Frontal cortex (tissue), 4 donors: ENCODE measurements at places on chromosomes 12 and 14. TPM values are rescaled to one million over a fixed set of nuclear protein-coding genes. Genes with fewer than 3 reads are reported as not detected.
A peak's percentile ranks its signal among the peaks of the same experiment; 100 is the strongest.

- no peak for DNase-seq
Measured at GRCh38 chr14:96581902-96582301, 79.7 kb downstream of the PAPOLA start.

DNA sequence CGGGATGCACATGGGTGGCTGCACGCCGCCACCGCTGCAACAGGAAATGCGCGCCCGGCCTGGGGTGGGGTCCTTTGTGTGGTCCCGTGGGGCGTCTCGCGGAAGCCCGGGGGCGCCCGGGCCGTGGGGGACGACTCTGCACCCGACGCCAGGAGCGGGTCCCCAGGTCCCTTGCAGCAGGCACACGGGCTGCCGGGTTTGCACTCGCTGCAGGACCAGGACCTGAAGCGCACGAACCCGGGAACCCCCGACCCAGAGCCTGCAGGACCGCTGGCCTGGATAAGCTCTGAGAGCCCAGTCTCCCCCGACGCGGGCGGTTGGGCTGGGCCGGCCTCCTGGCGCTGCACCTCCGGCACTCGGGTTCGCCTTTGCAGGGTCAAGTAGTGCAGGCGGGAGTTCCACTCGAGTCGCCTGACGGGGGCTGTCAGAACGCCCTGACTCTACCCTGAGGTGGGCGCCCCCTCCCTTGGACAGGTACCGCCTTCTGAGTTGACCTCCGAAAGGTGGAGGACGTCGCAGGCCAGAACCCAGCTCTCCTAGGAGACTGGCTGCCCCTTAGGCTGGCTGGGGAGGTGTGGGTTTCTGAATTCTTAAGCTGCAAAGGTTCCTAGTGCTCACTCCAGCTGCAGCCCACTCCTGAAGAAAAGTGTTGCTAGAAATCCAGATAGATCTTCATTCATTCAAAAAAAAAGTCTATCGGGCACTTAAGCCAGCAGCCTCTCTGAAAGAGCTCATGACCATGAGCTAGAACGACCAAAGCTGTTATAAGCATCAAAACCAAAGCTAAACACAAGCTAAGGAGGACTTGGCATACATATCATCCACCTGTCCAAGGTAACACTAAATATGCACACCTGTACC is 68.0 kb downstream of the RNF34 start:
- DNase-seq = no peak

DNA sequence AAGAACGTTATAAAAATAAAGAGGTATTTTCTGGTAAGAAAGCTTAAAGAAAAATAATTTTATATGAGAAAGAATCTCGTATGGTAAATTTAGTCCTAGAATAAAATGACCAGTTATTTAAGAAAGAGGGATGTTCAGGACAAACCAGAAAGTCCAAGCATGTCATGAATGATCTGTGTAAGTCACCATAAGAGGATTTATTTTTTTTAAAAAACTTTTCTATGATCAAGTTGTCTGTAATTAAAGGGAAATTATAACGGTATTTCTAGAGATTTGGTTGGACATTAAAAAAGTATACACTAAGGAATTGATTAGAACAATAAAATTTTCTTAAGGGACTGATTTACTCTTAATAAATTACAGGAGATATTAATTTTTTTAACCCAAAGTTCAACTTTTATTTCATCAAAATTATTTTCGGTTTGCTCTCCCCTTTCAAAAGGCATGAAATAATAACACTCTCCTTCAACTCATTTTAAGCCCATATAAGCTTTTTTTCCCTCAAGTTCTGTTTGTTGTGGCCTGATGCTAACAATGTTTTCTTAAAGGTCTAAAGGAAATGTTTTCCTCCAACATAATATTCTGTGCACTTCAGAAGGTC is 49.9 kb upstream of the CPSF6 start:
- DNase-seq = no peak

DNA sequence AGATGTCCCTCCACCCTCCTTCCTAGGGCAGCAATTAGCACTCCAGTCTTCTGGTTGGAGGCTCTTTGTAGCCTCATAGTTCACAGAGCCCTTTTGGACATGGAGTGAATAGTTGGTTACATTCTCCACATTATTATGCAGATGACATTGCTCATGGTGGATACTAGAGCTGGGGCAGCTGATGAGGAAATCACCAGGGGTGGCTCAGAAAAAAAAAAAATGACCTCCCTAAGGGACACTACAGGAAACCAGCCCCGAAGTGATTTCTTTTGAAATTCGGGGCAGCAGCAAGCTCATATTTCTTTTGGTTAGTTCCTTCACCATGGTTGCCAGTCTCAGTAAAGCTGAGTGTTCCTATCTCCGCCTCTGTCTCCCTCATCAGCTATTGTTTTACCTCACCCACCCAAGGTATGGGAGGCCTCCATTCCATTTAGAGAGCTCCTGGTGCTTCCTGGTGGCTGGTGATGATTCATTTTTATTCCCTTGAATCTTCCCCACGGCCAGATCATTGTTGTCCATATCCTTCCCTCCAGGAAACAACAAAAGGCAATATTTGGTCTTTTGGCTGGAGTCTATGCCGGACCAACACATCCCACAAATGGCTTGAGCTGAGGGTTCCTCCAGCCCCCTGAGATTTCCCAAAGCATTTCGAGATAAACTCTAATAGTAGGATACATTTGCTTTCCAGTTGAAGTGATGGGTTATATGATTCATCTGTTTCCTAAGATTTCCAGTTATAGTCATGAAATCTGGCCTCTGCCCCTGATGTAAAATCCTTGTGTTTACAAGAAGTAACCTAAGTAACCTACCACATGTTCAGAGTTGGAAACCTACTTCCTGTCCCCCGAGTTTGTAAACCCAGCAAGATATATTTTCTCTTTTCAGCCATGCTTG is 56.2 kb upstream of the NID2 start:
- DNase-seq = no peak

- DNase-seq = no peak
Measured at GRCh38 chr14:104507443-104507842, 72.1 kb upstream of the C14orf180 start.

- DNase-seq = peak; percentile 5
Measured at GRCh38 chr12:70052931-70053497, 190.2 kb upstream of the CNOT2 start.

- DNase-seq = no peak
Measured at GRCh38 chr12:109147954-109148353, 31.6 kb downstream of the ACACB start.

DNA sequence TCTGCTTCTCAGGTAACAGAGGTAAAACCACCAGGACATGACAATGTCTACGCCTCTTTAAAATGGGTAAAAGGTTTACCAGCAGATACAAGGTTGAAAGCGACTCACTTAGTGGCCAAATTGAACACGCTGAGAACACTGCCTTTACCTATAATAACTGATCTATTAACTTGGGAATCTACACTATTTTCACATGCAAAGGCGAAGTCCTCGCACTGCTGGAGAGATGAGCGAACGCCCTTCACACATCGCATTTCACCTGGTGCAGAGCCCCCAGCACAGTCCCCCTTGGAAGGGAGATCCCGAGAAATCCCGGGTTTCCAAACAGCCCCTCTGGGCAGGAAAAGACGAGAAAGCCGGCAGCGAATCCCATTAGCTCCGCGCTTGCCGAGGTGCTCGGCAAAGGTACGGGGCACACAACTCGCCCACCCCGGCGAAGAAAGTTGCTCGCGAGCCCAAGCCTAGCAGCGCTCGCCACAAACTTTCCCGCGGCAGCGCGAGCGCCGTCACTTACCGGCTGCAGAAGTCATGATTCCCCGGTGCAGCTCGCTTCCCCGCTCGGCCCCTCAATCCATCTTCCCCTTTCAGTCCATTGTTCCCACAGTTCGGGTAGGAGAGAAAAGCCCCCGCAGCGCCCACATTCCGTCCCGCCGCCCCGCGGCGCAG is 423 bp downstream of the FGD6 start:
- no peak for DNase-seq

GRCh38 chr12:2083008-2083407 is 30.2 kb downstream of the CACNA1C start:
- DNase-seq = no peak

- DNase-seq = no peak
Measured at GRCh38 chr12:45490232-45490881, 239.1 kb upstream of the ARID2 start.

GRCh38 chr12:58166643-58167042 is 225.3 kb downstream of the ATP23 start:
- no peak for DNase-seq

DNA sequence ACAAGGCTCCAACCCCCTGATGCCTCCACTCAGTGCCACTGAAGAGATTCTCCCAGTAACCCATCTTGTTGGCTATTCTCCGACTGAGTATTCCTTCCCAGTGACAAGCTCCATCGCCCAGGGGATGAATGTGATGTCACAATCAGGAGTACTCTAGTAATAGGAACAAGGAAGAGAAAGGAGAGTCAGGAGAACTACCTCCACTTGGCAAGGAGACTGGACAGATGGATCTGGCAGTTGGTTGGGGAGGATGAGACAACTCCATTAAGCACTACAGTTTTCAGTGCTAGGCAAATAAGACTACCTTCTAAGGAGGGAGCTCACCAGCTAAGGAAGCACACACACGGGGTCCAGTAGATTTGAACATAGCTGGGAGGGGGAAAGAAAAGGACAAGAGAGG is 5.3 kb downstream of the RNF41 start:
- no peak for DNase-seq

DNA sequence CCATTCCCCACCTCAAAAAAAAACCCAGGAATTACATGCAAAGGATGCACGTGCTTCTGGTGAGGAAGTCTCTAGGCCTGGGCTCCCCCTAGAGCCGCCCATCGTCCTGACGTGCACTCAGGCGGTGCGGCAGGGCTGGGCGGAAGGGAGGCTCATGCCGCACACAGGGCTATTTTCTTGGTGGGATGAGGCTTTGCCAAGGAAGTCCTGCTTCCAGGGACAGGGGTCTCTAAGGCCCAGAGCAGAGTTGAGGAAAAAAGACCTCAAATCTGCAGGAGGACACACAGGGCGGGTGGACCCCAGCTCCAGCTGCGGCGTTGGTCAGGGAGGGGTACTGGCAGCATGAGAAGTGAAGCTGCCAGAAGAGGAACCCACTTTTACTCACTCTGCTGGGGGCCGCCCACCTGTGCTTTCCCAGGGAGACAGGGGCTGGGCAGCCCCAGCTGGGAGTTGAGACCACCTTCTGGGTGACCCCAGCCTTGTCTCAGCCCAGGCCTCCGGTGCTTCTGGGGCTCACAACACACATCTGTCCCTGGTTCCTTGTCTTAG is 4.2 kb downstream of the RHOF start:
- no peak for DNase-seq

GRCh38 chr12:109329003-109329402 is 18.7 kb upstream of the MYO1H start:
- no peak for DNase-seq

GRCh38 chr12:7068240-7068993 is 7.9 kb downstream of the C1S start:
- no peak for DNase-seq

- DNase-seq = no peak
Measured at GRCh38 chr14:93981316-93982229, 5.2 kb upstream of the ASB2 start.

Gene C12orf54
- total RNA-seq = not detected

Gene CCDC197
- not detected for total RNA-seq

Gene IRAK3
- 4.1 TPM for total RNA-seq

Gene ABCC9
- total RNA-seq = 13.0 TPM

Gene DEPDC4
- total RNA-seq = 2.4 TPM

Gene FOXJ2
- total RNA-seq = 6.1 TPM

Gene KCNC2
- total RNA-seq = 22.4 TPM

Gene SLC41A2
- 147 TPM for total RNA-seq

Gene GPR68
- 4.9 TPM for total RNA-seq

Gene OR8S1
- not detected for total RNA-seq
